ENCODE measurements at places on chromosomes 5 and 9.

- DNase-seq, result no peak
Observed at GRCh38 chr9:134492281-134492691, 149.3 kb upstream of the COL5A1 start.

DNA sequence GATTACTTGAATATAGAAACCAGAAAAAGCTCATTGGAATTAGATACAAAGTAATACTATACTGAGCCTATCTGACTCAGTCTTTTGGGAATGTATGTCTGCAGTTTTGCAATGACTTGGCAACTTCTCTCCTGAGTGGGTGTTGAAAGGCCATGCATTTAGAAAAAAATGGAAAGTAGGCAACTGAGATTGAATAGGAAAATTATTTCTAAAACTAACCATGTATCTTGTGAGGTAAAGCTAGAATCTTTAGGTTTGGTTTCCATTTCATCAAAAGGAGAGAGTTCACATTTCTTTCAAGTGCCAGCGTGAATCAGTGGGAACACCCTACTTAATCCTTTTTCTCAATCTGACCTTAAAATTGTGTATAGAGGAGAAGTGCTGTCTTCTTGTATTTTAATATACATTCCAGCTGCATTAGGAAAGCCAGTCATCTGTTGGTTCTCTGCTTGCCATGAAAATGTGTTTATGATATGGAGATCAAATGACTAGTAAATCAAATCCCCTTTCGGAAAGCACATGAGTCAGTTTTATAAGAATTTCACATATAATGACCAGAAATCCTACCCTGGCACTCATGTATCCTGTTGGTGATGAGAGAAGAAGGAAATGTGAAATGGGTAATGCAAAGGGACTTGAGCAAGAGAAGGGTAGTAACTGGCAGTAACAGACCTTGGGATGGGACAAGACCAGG is 30.4 kb downstream of the NFX1 start:
- peak; percentile 89 for DNase-seq

DNA sequence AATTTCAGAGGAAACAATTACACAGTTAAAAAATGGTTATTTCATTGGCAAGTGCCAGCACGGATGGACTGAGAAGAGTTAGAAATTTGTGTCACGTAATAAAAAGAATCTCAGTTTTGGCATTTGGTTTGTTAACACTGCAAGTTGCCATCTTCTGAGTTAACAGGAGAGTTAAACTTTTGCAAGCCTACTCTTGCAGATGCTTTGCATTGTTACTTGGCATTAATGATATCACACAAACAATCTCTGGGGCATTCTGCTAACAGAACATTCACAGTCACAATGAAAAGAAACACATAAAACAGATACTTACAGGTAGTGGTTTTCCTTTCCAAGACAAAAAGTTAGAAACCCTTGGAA is 647 bp downstream of the FREM1 start:
- DNase-seq, result no peak

DNA sequence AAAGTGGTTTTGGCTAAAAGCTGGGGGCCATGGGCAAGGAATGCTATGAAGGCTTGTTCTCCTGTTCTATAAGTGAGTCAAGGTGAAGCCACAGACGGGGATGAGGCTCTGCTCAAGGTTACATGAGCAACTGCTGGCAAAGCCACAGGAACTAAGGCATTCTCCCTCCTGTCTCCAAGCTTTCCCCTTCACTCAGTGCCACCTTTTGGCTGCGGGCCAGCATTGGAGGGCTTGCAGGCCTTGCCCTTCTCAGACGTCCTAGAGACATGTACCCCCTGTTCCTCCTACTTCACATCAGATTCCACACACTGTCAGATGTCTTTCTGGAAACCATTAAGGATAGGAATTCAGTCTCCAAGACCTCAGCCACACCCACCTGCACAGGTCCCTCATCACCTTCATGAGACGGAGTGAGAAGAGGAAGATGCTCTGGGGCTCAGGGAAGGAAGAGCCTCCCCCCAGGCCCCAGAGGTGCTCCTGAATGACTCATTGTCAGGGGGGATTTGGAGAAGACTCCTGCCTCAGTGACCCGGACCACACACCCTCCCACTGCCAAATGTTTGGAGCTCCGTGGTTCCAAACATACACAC is 20.5 kb upstream of the MEIKIN start:
- DNase-seq, result no peak

DNA sequence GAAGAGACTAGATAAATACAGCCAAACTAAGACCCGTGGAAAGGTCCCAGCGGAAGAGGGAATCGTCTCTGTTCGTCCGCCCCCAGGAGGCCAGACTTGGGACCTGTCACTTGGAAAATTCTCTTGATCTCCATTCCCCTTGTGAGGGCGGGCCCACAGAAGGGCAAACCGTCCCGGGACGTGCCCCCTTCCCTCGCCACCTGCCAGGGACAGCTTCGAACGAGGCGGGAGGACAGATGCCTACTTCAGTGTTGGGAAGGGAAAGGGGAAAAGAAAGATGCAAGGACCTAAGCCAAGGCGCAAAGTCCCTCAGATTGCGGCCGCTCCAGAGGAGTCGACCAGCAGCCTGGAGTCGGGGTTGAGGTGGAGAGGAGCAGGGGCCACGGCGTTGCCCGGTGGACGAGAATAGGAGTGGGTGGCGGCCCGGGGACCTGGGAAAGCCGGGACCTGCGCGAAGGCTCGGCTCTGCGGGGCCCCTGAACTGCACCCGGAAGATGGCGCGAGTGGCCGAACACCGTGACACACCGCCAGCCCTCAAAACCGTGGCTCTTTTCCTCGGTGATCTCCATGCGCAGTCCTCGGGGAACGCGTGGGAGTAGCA is 4.4 kb upstream of the EBF1 start:
- DNase-seq, result no peak

GRCh38 chr5:170937072-170937471 is 75.3 kb downstream of the RANBP17 start:
- no peak for DNase-seq

DNA sequence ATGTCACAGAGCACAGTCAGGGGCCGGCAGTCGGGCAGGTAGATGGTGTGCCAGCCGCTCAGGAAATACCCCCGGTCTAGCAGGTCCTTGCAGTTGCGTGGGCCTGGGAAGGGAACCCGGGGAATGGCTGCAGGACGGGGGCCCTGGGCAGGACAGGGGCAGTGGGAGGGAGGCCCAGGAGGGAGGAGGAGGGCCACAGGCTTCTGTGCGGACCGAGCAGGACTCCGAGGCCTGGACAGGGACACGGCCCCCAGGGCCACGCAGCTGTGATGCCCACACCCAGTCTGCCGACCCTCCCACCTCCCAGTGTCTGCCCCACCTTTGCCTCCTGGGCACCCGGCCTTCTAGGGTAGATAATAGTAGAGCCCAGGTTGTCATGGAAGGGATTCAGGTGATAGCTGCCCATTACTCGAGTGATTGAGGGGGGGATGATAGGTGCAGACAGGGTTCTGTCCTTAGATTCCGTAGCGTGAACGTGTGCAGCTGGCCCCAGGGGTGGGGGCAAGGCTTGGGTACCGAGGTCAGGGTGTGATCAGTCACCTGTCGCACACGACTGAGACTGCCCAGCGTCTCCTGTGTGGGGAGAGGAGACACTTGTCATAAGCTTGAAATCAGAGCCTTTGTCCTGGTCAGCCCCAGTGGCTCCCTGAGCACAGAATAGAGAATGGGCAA is 4.5 kb downstream of the FCN1 start:
- DNase-seq, result no peak

DNA sequence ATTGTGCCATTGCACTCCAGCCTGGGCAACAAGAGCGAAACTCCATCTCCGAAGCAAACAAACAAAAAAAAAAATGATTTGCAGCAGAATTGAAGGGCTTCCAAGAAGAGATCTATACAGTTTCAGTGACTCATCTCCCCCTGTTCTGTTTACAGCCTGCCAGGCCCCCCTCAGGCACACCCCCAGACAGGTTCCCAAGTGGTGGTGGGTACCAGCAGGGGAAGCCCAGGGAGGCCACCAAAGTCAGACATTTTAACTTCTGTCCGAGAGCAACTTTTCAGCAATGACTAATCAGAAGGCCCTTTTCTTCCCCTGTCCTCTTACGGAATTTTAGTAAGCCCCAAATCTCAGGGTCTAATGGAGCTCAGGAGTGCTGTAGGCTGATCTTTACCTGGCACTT is 98.7 kb downstream of the PAX5 start:
- no peak for DNase-seq

GRCh38 chr5:143585970-143586369 is 182.5 kb upstream of the NR3C1 start:
- no peak for DNase-seq

DNA sequence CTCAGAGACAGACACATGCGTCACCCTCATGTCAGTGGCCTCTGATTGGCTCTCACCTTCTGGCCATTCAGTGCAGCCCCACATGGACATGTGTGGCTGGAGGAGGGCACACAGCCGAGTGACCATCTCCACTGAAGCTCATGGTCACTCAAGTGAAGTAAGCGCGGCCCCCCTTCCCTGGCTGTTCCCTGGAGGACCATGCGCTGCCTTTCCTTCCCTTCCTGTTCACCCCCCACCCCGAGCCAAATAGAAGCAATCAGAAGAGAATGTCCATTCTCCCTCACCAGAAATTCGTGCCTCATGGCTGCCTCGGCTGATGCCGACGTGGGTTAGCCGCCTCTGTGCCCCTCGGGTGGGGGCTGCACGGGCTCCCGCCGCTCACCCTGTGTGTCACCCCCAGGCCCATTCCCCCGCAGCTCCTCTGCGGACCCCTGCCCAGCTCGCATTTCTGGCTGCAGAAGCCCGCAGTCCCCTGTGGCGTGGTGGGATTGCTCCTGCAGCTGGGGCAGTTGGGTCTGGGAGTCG is 12.5 kb upstream of the COL5A1 start:
- no peak for DNase-seq

GRCh38 chr5:179769796-179770195 is 24.0 kb upstream of the LTC4S start:
- DNase-seq, result no peak

- DNase-seq, result peak; percentile 46
Observed at GRCh38 chr9:100595391-100596199, 17.7 kb downstream of the CAVIN4 start.

GRCh38 chr5:121279801-121280200 is 571.9 kb upstream of the FTMT start:
- DNase-seq, result no peak

DNA sequence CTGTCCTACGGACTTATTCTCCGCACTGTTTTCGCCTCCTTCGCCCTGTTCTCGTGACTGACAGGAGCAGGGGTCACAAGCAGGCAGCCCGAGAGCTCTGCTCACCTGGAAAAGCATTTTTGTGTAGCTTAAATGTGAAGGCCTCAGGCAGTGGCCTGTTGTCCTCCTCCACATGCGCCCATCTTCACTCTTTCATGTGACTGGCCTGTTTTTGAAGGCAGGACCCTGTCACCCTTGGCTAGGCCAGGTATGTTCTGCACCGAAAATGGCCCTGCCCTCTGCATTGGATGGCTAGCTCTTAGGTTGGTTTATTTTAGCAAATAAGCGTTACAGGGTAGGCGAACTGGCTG is 614 bp upstream of the CPLANE1 start:
- no peak for DNase-seq

- no peak for DNase-seq
Observed at GRCh38 chr5:133116601-133117000, 64.8 kb downstream of the HSPA4 start.

- DNase-seq, result no peak
Observed at GRCh38 chr5:33166948-33167347, 273.8 kb upstream of the TARS1 start.

GRCh38 chr5:142977363-142978051 is 207.3 kb downstream of the ARHGAP26 start:
- DNase-seq, result peak; percentile 91

Data from mammary epithelial cell (primary cell).